Articular chondrocyte of knee joint (primary cell): ENCODE measurements at places on chromosomes 13 and 19. TPM values are rescaled to one million over a fixed set of nuclear protein-coding genes. Genes with fewer than 3 reads are reported as not detected.

Gene MAST1
- total RNA-seq, result 0.11 and 0.13 TPM in 2 replicates

Gene CEACAM3
- not detected in 2 replicates for total RNA-seq

Gene ATP8B3
- total RNA-seq, result 3.5 and 3.8 TPM in 2 replicates

Gene ZNF583
- 9.7 and 13.5 TPM in 2 replicates for total RNA-seq

Gene TEX29
- not detected in 2 replicates for total RNA-seq

Gene YJEFN3
- total RNA-seq, result 0.54 and 0.65 TPM in 2 replicates

Gene ITGBL1
- total RNA-seq, result 59.3 and 100 TPM in 2 replicates

Gene NLRP11
- total RNA-seq, result not detected in 2 replicates

Gene SLC35E1
- 38.4 and 42.0 TPM in 2 replicates for total RNA-seq

Gene EPSTI1
- 14.6 and 18.1 TPM in 2 replicates for total RNA-seq

Gene ACP7
- not detected in 2 replicates for total RNA-seq

Gene CHERP
- total RNA-seq, result 4.9 and 5.9 TPM in 2 replicates

Gene SBSN
- 1.9 and 2.5 TPM in 2 replicates for total RNA-seq

Gene TMEM91
- 8.8 and 9.5 TPM in 2 replicates for total RNA-seq

Gene LHB
- total RNA-seq, result not detected in 2 replicates

Gene KLK4
- total RNA-seq, result not detected in 2 replicates

Gene SHC2
- total RNA-seq, result 0.39 and 1.4 TPM in 2 replicates

Gene ZNF470
- total RNA-seq, result 7.7 and 10.1 TPM in 2 replicates

Gene ATP4B
- total RNA-seq, result not detected in 2 replicates

Gene FUT2
- not detected in 2 replicates for total RNA-seq

Gene MLLT1
- total RNA-seq, result 26.4 and 27.6 TPM in 2 replicates

Gene SCAMP4
- total RNA-seq, result 46.1 and 47.8 TPM in 2 replicates

Gene NKPD1
- total RNA-seq, result under 0.01 TPM in 1 of 2 replicates, not detected in the other

Gene IGFL1
- total RNA-seq, result not detected in 2 replicates

Gene ZNF506
- 18.2 and 33.1 TPM in 2 replicates for total RNA-seq

Gene CYP4F2
- total RNA-seq, result not detected in 2 replicates

Gene ZNF677
- total RNA-seq, result 19.9 and 22.5 TPM in 2 replicates

Gene PSG2
- not detected in 2 replicates for total RNA-seq

Gene FGF22
- not detected in 2 replicates for total RNA-seq

Gene ZNF154
- 4.2 and 6.6 TPM in 2 replicates for total RNA-seq

Gene ZNF737
- total RNA-seq, result 11.1 and 17.0 TPM in 2 replicates

Gene PLEKHG2
- 8.8 and 11.6 TPM in 2 replicates for total RNA-seq

Gene TRAPPC2B
- 8.0 and 12.9 TPM in 2 replicates for total RNA-seq

Gene S1PR4
- not detected in 2 replicates for total RNA-seq

Gene KLK12
- not detected in 2 replicates for total RNA-seq

Gene TPTE2
- total RNA-seq, result not detected in 2 replicates

Gene RNF113B
- total RNA-seq, result not detected in 2 replicates

Gene MEIOSIN
- not detected in 2 replicates for total RNA-seq

Gene CYP2S1
- total RNA-seq, result 0.11 TPM in 1 of 2 replicates, not detected in the other

Gene PGLYRP1
- not detected in 2 replicates for total RNA-seq

Gene THSD8
- not detected in 2 replicates for total RNA-seq

Gene CEACAM7
- total RNA-seq, result not detected in 2 replicates

Gene GNA15
- total RNA-seq, result not detected in 2 replicates

Gene ZNF121
- 42.5 and 46.3 TPM in 2 replicates for total RNA-seq

Gene QPCTL
- 11.9 and 13.3 TPM in 2 replicates for total RNA-seq

Gene ZNF345
- 3.5 and 5.0 TPM in 2 replicates for total RNA-seq

Gene MEDAG
- total RNA-seq, result 75.3 and 141 TPM in 2 replicates

Gene KIR2DL1
- total RNA-seq, result not detected in 2 replicates

Gene ZNF566
- 13.1 and 14.3 TPM in 2 replicates for total RNA-seq
